RWPE1 (cell line): ENCODE measurements at places on chromosomes 5 and 9.

- DNase-seq = no peak
Measured at GRCh38 chr5:180666812-180667211, 17.4 kb upstream of the FLT4 start.

DNA sequence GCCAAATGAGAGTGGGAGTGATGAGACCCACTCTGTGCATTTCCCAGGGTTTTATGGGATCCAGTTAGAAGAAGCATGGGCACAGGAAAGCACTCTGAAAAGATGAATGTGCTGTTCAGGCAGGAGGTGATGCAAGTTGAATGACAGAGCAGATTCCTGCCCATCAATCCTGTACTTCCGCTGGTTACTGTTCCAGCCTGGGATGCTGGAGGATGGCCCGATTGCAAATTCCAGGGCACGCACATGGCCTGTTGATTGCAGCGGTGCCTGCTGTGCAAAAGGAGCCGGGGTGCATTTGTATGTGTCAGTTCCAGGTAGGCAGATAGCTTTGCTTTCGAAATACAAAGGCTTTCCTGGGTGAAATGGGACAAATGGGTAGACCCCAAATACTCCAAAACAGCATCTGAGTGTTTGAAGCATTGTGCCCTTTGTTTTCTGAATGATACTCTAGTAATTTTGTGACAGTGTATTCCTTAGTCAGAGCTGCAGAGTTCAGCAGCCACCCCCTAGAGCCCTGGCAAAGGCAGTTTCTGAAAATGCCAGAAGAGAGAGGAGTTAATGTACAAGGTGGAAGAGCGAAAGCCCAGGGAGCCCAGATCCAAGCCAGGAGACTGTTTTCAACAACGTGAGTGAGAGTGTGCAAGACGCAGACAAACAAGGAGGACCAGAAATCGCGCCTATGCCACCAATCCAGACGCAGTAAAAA is 454.2 kb upstream of the CLINT1 start:
- no peak for DNase-seq

DNA sequence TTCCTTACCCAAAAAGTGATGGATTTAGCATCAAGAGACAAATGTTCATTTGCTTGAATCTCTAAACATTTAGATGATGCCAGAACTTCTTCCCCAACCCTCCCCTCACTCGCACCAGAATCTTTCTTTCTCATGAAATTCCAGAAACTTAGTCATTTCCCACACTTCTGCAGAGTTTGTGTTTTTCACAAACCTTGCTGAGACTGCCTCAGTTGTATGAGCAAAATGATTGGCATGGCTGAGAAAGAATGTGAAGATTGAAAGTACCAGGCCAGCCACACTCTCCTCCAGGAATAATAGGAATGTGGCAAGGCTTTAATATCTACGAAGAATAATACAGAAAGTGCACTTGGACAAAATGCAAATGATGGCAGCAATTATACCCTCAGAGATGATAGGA is 428.3 kb upstream of the CDH6 start:
- DNase-seq = no peak

DNA sequence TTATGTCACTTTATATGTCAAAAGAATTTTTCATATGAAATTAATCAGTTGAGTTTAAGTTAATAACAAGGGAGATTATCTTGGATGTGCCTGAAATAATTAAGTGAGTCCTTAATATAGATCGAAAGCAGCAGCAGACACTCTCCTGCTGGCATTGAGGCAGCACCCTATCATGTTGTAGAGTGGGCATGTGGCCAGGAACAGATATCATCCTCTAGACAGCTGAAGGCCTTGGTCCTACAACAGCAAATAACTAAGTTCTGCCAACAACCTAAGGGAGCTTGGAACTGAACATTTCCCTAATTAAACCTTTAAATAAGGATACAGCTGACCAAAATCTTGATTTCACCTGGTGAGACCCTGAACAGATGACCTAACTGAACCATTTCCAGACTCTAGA is 25.8 kb upstream of the UGT3A1 start:
- no peak for DNase-seq

- no peak for DNase-seq
Measured at GRCh38 chr5:143156572-143156971, 246.9 kb downstream of the NR3C1 start.

DNA sequence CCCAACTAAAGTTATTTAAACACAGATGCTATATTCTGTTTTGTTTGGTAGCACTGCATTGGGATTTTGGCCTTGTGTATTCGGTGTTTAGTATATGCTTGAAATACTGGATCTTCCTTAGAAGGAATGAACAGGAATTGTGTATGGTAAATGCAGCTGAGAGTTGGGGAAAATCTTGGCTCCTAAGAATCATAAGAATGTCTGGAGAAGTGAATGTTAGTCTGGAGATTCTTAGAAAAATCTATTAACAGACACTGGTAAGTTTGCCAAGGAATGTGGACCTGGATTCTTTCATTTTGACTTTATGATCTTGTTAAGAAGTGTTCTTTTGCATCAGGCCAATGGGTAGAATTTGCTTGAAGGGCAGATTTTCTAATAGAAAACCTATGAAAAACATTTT is 38.9 kb downstream of the SNX30 start:
- DNase-seq = no peak

DNA sequence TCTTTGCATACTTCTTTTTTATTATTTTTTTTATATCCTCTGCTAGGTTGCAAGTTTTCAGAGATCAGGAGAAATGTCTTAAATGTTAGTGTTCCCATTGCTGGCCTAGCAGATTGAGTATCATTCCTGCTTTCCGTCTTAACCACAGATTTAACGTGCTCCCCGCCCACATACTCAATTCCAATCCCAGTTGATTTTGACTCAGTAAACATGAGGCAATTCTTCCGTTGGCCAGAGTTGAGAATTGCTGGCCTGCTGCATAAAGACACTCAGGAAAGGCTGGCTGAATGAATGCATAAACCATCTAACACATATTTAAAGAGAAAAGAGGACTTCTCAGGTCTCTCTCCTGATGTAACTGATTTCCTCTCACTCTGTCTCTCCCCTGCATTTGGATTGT is 46.8 kb upstream of the PLPP6 start:
- no peak for DNase-seq

GRCh38 chr5:169873642-169874041 is 106.7 kb downstream of the INSYN2B start:
- DNase-seq = no peak

- no peak for DNase-seq
Measured at GRCh38 chr9:94031380-94031779, 52.9 kb upstream of the PTPDC1 start.

DNA sequence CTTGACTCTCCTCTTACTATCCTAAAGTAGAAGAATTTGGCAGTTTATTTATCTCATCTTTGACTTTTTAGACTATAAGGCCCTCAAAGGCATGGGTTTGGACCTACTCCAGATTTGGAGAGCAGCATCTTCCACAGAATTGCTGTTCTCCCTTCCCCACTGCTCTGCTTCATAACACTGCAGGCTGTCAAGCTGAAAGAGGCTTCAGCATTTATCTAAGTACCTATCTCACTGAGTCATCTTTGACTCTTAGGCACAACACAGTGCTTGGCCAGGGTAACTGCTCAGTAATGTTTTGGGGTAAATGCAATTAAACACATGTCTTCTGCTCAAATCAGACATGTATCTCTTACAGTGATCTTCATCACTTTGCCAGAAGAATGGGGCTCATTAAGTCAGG is 60.6 kb downstream of the GRIN3A start:
- DNase-seq = no peak

GRCh38 chr9:134551644-134552348 is 89.8 kb upstream of the COL5A1 start:
- DNase-seq = peak; percentile 88

DNA sequence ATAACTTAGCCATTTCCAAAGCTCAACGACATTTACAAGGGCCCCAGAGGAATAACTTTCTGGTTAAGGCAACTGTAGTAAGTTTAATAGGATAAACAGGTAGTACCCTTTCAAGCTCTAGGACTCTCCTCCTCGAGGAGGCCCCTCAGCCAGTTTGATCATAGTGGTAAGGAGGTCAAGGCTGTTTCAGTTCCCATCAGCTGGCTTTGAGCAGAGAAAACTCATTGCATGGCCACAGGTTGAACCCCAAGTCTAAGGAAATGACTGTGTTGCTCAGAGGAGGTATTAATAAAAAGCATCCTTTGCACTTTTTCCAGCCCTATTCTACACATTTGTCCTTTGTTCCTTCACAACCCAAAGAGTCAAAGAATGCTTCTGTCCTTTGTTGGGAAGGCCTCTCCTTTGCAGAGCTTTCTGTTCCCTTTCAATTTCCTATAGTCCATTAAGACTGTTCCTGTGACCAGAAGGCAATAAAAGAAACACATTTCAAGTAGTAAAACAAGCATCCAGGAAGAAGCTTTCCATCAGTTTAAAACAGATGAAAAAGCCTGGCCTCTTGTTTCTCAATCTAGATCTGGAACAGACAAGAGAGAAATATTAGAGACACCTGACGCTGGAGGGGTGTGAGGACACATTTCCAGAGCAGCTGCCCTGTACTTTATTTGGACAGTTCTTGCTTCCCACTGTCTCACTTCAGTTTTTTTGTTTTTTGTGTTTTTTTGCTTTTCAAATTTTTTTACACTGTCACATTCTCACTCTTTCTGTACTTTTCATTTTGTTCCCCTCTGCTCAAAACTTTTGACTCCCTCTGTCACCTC is 54.1 kb downstream of the PRRC1 start:
- DNase-seq = no peak

GRCh38 chr5:74414228-74414627 is 226.3 kb downstream of the ENC1 start:
- no peak for DNase-seq

- DNase-seq = no peak
Measured at GRCh38 chr5:63043792-63044191, 465.2 kb downstream of the LRRC70 start.

GRCh38 chr5:30725073-30725472 is 468.4 kb upstream of the CDH6 start:
- DNase-seq = no peak

DNA sequence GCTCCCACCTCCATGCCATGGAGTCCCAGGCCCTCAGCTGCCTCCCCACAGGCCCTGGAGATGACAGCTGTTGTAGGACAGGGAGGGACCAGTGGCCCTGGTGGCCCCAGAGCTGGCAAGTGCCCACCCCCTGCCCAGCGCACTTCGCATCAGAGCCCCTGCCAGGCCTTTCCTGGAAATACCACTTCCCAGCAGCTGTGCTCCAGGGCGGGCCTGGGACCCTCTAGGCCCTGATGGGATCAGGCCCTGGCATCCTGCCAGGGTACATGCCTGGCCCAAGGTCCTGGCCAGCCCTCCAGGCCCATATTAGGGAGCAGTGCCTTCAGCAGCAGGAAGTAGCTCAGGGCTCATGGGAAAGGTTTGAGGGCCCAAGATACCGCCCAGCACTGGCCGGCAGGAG is 2.5 kb downstream of the KCNT1 start:
- DNase-seq = no peak

GRCh38 chr9:109887079-109887478 is 107.1 kb downstream of the PALM2AKAP2 start:
- DNase-seq = peak; percentile 38

DNA sequence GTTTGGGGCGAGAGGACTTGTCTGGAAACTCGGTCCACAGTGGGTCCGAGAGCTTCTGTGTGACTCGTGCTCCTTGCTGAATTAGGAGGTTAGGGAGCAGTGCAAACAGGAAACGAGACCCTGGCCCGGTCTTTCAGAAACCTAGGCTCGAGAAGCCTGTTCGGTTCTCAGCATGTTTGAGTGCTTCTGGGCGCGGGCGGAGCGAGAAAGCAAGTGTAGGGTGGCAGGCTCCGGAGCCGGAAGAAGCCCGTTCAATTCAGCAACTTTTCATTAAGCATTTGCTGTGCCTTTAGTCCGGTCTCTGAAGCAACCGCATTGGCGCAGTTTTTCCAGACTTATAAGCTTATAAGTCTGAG is 547 bp downstream of the CLTA start:
- DNase-seq = peak; percentile 23

GRCh38 chr9:18118268-18118667 is 355.7 kb upstream of the ADAMTSL1 start:
- DNase-seq = no peak

DNA sequence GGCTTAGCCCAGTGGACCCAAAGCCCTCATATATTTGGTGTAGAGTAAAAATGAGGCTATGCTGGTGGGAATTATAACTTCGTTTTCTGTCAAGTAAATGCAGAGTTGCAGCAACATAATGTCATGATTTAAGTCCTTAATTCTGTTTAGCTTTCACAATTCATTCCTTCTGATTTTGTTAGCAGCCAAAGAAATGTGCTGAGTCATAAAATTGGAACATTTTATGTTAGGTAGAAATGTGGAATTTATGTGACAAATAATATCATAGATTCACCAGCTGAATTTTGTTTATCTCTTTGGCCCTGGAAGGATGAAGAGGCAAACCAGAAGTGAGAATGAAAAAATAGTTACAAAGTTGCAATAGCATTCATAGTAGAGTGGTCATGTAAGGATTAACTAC is 247.0 kb downstream of the TRPM3 start:
- no peak for DNase-seq

DNA sequence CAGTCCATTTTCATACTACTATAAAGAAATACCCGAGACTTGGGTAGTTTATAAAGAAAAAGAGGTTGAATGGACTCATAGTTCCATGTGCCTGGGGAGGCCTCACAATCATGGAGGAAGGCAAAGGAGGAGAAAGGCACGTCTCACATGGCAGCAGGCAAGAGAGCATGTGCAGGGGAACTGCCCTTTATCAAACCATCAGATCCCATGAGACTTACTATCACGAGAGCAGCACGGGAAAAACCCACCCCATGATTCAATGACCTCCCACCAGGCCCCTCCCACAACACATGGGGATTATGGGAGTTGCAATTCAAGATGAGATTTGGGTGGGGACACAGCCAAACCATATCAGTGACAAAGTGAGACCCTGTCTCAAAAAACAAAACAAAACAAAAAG is 19.9 kb downstream of the TRAF2 start:
- no peak for DNase-seq

DNA sequence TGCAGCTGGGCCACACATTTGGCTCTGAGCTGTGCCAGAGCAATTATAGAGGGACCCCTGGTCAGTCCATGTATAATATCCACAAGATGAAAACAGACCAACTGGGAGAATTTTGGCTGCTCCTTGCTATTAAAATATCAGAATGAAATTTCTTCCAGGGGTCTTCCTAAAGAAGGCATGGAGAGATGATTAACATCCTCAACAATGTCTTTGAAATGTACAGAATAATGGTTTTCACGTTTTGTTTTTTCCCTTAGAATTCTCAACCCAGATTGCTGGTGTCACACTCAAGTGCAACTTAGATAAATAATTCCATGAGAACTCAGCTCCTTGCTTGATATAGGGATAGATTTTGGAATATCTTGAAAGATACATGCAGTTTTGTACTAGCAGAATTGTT is 148.3 kb upstream of the SLC24A2 start:
- no peak for DNase-seq

DNA sequence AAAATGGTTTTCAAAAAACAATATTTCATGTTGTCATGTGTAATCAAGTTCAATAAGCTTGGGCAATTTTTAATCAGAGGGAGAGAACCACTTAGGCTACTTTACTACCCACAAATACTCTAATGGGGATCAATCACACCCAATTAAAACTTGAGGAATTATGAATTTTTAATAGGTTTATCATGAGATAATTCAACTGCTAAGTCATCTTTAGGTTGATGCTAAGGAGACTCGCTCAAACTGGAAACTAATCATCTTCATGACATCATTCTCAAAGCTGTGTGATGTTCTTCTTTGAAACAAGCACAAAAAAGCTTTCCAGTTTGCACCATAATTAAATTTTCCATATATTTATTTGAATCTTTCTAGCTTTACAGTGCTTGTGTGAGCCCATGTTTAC is 867.5 kb downstream of the MAT2B start:
- DNase-seq = no peak
